ENCODE measurements at places on chromosomes 11 and 22. TPM values are rescaled to one million over a fixed set of nuclear protein-coding genes. Genes with fewer than 3 reads are reported as not detected.

RPLP2 gene
- 1,915 TPM for total RNA-seq

SHANK2 gene
- 5.4 TPM for total RNA-seq

DNA sequence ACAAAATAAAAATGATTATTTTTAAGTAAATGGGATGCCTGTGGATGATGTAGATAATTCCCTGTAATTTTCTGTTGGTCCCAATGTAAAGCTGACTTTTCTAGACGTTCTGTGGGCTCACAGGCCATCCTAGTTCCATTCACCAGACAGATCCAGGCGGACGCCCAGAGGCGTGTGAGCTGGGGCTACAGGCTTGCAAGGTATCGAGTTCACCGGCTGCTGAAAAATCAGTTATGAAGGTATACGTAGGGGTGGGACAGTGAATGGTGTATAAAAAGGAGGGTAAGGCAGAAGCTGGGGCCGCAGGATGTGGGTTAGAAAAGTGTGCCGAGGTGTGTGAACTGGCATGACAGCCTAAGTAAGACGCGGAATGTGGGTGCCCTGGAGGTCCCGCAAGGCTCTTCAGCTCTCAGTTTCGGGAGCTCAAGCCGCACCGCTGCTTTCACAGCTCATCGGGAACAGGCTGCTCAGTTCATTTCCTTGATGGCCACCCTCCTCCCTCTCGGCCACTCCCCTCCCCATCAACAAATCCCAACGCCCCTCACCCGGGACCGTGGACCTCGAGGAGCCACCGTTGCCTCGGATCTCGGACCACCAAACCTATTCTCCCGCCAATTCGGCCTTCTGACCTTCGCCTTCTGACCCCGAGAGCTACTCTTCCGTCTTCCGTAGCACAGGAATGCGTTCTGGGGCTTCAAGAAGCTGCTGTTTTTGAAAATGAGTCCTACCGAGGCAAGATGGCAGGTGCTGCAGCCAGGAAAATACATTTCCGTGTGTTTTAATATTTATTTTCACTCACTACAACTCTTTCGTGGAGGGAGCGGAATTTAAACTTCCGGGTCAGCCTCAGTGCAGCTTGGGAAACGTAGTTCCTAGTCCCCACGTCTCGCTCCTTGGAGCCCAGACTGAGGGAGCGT is at the start of gene XNDC1N:
TSS of gene XNDC1N (minus strand) at position 775 of the 917 bp plus-strand sequence. CDS start 5,241 bp downstream, outside the sequence.
- peak; percentile 96 for DNase-seq

DNA sequence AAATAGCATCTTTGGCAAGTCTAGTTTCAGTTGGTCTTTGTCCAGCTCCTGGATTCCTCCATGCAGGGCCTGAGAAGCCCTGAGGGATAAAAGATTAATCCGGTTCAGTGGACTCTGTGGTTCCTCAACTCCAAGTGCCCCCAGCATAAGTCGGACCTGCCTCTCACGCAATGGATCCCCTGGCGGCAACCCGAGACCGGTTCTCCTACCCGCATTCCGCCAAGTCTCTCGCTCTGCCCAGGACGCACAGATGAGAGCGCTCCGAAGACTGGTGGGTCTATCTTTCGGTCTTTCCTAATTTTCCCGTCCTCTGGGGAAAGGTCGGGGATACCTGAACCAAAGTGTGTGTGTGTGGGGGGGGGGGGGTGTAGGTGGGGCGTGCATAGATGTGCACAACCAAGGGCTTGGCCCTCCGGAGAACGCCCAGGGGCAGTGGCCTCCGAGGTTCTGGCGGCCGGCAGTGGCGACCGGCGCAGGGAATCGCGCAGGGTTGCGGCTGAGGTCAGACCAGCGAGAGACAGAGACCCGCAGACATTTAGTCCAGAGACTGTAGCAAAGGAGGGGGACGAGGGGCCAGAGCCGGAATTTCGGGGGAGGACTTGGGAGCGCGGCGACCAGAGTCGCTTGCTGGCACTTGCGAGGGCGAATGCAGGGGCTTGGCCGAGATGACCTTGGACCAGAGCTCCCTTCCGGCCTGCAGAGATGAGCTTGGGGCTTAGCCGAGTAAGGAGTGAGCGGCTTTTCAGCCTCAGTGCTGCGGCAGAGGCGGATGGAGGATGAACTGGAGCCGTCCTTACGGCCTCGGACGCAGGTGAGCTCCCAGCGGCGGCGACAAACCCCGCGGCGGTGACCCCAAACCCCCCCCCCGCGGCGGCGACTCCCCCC is 712 bp upstream of the SLC2A11 start:
- DNase-seq: peak; percentile 32

- DNase-seq: peak; percentile 40
Measured at GRCh38 chr11:4826425-4826824, 5.3 kb downstream of the OR51F2 start.

Measured in HT-29 (cell line).